Left ventricle myocardium superior (tissue), 1 donor: ENCODE measurements at places on chromosomes 12 and 14.

GRCh38 chr12:639988-640387, 23.3 kb downstream of the NINJ2 start:
- no peak for DNase-seq

- no peak for DNase-seq
These were observed 9.6 kb downstream of the ACADS start for GRCh38 chr12:120735181-120735580.

- no peak for DNase-seq
These were observed 11.7 kb upstream of the PRB4 start for GRCh38 chr12:11321980-11322379.

- no peak for DNase-seq
These were observed 130.3 kb downstream of the NCOR2 start for GRCh38 chr12:124437121-124437520.

- DNase-seq: no peak
These were observed 11.9 kb downstream of the UBE2N start for GRCh38 chr12:93429852-93430251.
